Breast epithelium (tissue), 4 donors: ENCODE measurements at places on chromosomes 7 and 10.
A peak's percentile ranks its signal among the peaks of the same experiment; 100 is the strongest.

DNA sequence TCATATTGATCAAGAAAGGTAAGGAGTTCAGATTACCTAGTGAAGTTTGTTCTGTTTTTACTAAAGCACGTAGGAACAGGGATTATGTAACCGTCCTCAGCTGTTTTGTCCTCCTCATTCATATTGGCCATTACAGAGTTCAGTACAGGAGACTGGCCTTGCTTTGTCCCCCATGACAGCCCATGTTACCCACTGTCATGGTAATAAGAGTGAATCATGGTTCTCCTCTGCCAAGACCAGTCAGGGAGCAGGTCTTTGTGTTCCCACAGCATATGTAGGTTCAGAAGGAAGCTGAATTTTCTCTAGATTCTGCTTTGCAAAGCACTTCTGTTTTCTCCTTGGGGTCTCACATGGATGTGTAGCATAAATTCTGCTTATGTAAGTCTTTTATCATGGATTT, 106.2 kb upstream of the GPR141 start:
- no peaks in the 10 kb centered on the region for H3K4me1 ChIP-seq
- H3K27me3 ChIP-seq: no peaks in the 10 kb centered on the region
- no peak overlapping the region for H3K4me3 ChIP-seq

- peak; percentile 91 for DNase-seq
- no peaks in the 10 kb centered on the region for H3K4me1 ChIP-seq
- H3K36me3 ChIP-seq: no peaks in the 10 kb centered on the region
- no peak overlapping the region for H3K4me3 ChIP-seq
- peak overlapping the region; percentile 69 for H3K27ac ChIP-seq
Observed at GRCh38 chr10:35822316-35822715, 180.2 kb upstream of the FZD8 start.

GRCh38 chr10:71138166-71138830, 74.1 kb upstream of the UNC5B start:
- no peaks in the 10 kb centered on the region for H3K27me3 ChIP-seq
- no peak overlapping the region for H3K27ac ChIP-seq
- H3K4me3 ChIP-seq: no peak overlapping the region
- DNase-seq: peak; percentile 37
- H3K4me1 ChIP-seq: no peaks in the 10 kb centered on the region

DNA sequence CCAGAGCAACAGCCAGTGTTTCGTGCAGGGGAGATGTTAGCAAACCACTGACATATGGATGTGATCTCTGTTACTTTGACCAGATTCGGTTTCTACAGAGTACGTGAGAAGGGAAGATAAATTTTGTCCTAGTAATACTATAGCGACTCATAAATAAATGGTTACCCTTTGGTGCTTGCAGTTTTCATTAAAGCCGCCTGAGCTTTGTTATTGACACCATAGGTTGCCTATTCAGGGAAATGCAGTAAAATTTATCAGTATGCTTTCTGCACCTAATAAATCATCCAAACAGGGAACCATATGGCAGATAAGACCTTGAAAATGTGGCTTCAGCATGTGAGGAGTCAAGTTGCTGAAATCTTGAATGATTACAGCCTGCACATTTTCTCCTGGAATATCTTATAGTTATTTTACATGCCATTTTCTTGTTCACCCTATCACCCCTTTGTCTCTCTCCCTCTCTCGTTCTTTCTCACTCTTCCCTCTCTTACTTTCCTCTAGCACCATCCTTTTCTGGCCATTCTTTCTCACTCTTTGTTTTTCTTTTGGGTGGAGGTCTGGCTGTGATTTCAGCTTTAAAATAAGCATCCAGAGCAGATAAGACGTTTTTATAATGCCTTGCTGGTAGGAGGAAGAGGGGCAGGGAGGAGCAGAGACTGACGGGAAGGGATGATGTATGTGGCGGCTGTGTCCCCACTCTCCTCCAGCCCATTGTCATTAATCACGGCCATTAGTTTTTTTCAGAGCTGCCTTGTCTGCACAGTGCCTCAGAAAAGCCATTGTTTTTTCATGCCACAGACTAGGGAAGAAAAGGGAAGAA, 182.5 kb downstream of the LRMDA start:
- DNase-seq: no peak
- no peaks in the 10 kb centered on the region for H3K4me1 ChIP-seq
- no peak overlapping the region for H3K4me3 ChIP-seq
- no peaks in the 10 kb centered on the region for H3K27me3 ChIP-seq

DNA sequence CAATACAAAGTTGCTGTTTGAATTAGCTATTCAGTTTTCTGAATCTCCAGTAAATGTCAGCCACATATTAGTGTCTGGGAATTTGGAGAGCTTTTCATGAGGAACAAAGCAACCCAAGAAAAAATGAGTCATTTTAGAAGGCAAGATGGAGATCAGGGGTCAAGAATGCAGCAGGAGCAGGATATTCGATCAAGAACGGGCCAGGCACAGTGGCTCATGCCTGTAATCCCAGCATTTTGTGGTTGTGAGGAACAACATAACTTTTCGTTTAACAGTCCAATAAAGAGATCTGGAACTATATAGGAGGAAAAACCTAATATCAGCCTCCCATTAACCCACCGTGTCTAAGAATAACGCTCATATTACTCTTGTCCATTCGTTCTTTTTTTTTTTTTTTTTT, 600.5 kb downstream of the MAGI2 start:
- DNase-seq: no peak
- H3K27me3 ChIP-seq: no peaks in the 10 kb centered on the region
- H3K36me3 ChIP-seq: no peaks in the 10 kb centered on the region
- H3K4me1 ChIP-seq: no peaks in the 10 kb centered on the region
- H3K4me3 ChIP-seq: no peak overlapping the region
